ENCODE measurements at places on chromosomes 1 and 21.

DNA sequence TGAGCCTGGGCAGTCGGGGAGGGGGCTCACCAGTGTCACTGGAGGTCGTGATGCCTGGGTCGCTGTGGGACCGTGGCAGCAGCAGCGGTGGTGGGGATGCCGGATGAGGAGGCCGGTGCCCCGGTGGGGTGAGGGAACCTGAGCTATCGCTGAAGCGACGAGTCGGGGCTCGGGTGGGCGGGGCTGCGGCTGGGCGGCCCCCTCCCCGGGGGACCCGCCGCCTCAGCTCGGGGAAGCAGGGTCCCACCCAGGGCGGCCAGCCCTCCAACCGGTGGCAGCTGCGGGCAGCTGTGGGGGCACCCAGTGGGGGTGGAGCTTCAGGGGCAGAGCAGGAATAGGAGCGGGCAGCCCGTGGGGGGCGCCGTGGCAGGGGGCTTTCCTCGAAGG is 5.0 kb downstream of the ENTREP3 start:
- no peak for DNase-seq
- peaks cover 19% of the 10 kb centered on the region for H3K4me1 ChIP-seq
- H3K36me3 ChIP-seq: peaks cover 14% of the 10 kb centered on the region
- H3K4me3 ChIP-seq: peak overlapping the region; percentile 72

GRCh38 chr1:62294261-62294660 is 25.0 kb downstream of the KANK4 start:
- H3K27ac ChIP-seq: no peak overlapping the region
- peaks cover 47% of the 10 kb centered on the region for H3K27me3 ChIP-seq
- H3K4me1 ChIP-seq: no peaks in the 10 kb centered on the region
- DNase-seq: no peak

GRCh38 chr1:156226116-156226538 is 13.3 kb downstream of the PMF1 start:
- H3K4me1 ChIP-seq: peaks cover 14% of the 10 kb centered on the region
- peaks cover 26% of the 10 kb centered on the region for H3K36me3 ChIP-seq
- H3K27ac ChIP-seq: no peak overlapping the region
- no peak overlapping the region for H3K4me3 ChIP-seq
- DNase-seq: no peak
- H3K27me3 ChIP-seq: no peaks in the 10 kb centered on the region

GRCh38 chr1:187185389-187185788 is 356.6 kb downstream of the PLA2G4A start:
- H3K27ac ChIP-seq: no peak overlapping the region
- no peaks in the 10 kb centered on the region for H3K36me3 ChIP-seq
- no peak for DNase-seq
- no peak overlapping the region for H3K4me3 ChIP-seq
- H3K4me1 ChIP-seq: no peaks in the 10 kb centered on the region
- H3K27me3 ChIP-seq: no peaks in the 10 kb centered on the region

- H3K27me3 ChIP-seq: peaks cover 46% of the 10 kb centered on the region
- H3K27ac ChIP-seq: no peak overlapping the region
- H3K4me1 ChIP-seq: peaks cover 8% of the 10 kb centered on the region
- no peak for DNase-seq
- H3K4me3 ChIP-seq: no peak overlapping the region
These were observed 1.1 kb downstream of the F5 start for GRCh38 chr1:169585181-169585580.
